ENCODE measurements at places on chromosomes 1 and 21.
A peak's percentile ranks its signal among the peaks of the same experiment; 100 is the strongest.

DNA sequence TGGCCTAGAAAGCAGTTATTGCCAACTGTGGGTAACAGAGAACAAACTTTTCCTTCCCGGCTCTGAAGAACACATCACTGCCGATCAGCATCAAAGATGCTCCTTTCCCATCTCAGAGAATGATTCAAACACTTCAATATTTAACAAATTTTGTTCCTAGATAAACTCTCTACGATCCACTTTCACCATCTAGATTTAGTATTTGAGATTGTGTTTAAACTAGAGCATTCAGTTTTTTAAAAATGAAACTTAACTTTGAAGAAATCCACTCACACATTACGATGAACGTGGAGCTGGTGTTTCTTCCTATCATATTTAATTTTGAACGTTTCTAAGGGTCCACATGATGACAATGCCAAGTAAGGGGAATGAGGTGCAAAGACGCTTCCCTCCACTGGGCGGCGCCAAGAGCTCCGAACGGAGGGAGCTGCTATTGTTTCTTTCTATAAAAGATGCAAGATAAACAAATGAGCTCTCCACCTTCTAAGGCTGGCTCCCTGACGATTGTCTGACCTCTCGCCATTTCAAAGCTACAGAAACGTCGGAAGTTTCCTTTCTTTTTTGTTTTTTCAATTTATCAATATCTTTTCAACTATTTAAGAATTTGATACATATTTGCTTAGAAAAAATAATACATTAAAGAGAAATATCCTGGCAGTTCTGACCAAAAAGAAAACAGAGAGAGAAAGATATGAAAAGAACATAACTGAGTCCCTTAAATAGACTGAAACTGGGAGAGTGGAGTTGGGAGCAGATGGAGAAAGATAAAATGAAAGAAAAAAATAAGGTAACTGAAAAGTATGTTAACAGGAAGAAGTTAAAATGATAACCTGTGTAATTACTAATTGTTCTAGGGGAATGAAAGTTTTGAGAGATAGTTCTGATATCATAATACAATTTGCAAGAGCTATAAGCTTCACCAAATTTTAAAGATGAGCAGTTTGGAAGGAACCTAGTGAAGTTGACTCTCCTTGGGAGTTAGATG is 4.4 kb upstream of the BARHL2 start:
- DNase-seq, result no peak

DNA sequence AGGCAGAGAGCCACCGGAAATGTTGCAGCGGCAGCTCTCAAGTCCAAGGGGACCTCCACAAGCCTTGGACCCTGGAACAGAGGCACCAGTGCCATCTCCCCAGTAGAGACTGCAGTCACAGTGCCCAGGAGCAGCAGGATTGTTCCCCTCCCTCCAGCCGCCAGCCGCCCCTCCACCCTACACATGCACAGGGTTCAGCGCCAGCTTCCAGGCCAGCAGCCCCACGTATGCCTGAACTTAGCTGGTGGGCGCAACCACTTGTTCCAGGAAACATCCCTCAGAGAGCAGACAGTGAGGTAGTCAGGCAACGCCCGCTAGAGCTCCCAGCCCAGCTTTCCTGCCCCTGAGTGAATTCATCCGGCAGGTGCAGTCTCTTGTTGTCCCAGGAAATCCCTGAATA is 1098.1 kb upstream of the NCAM2 start:
- DNase-seq, result no peak

- no peak for DNase-seq
Observed at GRCh38 chr1:111615870-111616715, 3.5 kb upstream of the RAP1A start.

GRCh38 chr1:31216016-31216415 is 23.7 kb downstream of the NKAIN1 start:
- DNase-seq, result peak; percentile 49

DNA sequence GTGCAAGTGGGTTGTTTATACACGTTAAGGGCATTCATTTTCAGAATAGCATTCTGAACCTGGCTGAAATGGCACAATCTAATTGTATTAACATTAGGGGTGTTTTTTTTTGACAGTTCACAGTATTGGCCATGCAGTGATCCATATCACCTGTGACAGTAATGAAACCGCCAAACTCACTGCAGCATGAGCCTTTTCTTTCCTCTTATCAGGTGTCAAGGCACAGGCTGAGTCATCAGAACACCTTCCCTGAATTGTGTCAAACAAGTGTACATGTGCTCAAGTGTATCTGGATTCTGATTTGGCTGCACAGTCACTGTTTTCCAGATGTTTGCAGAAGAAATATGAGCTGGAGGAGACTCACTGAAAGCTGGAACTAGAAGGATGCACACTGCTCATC is 47.7 kb upstream of the C8B start:
- no peak for DNase-seq

DNA sequence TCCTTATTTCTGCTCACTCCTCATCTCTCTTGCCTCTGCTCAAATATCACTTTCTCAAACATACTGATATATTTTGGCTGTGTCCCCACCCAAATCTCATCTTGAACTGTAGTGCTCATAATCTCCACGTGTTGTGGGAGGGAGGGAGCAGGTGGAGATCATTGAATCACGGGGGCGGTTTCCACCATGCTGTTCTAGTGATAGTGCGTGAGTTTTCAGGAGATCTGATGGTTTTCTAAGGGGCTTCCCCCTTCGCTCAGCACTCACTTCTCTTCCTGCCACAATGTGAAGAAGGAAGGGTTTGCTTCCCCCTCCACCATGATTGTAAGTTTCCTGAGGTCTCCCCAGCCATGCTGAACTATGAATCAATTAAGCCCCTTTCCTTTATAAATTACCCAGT is 26.6 kb downstream of the ZBTB8OS start:
- DNase-seq, result no peak

DNA sequence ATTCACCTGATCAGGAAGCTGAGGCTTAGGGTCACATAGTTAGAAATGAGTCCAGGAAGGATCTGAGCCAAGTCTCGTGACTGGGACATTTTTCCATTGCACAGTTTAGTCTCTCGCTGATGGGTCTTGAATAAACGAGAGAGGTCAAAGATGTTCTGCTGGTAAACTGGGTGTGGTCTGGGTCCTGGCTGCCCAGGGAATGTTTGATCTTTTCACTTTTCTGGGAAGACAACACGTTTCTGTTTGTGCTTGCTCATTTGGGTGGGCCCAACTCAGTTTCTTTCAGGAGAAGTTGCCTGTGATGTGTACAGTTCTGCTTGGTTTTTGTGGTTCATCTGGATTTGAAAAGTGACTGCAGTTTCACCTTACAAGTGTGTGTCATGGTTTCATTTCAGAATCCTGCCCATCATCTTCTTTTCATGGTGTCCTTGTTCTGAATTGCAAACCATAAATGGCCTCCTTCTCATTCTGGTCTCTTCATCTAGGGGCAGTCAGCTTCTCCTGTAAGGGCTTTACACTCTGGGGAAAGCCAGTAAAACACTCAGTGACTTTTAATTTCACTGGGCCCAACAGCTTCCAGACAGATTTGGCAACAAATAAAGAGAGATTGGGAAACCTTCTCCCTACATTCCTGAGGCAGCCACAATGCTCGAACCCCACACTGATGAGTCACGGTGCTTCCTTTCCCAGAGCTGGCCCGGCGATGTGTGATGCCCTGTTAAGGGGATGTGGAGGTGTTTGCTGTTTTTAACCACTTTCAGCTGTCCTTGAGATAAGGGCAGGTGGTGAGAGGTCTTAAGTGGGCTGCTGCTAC is 7.2 kb upstream of the TACSTD2 start:
- peak; percentile 97 for DNase-seq

GRCh38 chr1:198483006-198483405 is 57.5 kb downstream of the ATP6V1G3 start:
- no peak for DNase-seq

DNA sequence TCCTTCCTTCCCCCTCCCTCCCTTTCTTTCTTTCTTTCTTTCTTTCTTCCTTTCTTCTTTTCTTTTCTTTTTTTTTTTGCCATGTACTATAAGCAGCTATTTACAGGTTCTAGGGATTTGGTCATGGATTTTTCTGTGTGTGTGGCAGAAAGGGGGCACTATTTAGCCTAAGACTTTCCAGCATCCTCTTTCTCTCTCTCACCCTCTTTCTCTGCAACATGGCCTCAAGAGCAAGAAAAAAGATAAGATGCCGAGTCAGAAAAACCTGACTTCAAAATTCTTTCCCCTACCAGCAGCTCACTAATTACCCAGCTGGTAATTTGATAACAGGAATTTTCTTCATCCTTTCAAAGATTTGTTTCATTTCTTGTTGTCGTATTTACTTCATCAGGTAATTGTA is 458.3 kb upstream of the ADAMTS5 start:
- no peak for DNase-seq

GRCh38 chr1:19062258-19063029 is 106.0 kb upstream of the IFFO2 start:
- no peak for DNase-seq

GRCh38 chr1:37373413-37373812 is 101.0 kb upstream of the ZC3H12A start:
- no peak for DNase-seq

- no peak for DNase-seq
Observed at GRCh38 chr1:38153066-38153777, 106.6 kb upstream of the POU3F1 start.

DNA sequence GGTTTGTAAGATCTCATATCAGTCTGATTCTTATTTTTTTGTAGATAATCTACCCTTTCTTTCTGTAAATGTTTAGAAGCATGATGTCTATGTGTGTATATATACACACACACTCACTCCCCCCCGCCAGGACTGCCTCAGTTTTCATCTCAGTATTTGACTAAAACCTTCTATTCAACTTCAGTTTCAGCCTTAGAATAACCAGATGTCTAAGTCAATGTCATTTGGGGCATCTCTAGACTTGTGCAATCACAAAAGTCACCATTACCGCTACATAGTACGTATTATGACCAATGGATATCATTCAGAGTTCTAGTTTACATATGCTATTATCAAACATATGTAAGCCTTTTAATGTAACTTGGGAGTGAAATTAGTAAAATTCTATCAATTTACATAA is 53.3 kb upstream of the BOLA1 start:
- DNase-seq, result no peak

- DNase-seq, result no peak
Observed at GRCh38 chr21:33377221-33377920, 25.8 kb upstream of the IFNGR2 start.

DNA sequence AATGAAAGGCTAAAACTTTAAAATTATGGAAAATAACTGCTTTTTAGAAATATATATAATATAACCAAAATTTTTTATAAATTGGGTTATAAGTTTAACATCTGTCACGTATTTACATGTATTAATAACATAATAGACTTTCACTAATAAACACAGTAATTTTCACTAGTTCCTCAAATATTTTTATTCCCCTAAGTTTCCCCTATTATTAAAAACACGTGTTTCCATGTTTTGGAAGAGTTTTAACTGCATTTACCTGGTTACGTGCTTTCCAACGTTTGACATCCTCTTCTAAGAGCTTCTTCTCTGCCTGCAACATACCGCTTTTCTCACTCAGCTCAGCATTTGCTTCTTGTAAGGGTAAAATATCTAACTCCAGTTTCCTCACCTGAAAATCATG is 34.3 kb downstream of the TPR start:
- no peak for DNase-seq

All from foreskin keratinocyte (primary cell).